ENCODE measurements at places on chromosomes 13 and 19.

DNA sequence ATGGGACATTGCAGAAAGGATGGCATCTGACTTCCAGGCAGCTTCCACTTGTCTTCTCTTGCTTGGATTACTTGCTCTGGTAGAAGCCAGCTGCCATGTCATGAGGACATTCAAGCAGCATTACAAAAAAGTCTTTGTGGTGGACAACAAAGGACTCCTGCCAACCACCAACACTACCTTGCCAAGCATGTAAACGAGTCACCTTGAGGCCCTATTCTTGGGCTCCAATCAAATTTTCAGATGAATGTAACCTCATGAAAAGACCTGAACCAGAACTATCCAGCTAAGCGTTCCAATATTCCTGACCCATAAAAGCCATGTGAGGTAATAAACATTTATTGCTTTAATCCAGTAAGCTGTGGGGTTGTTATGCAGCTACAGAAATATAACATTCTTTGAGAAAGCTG, 12.5 kb downstream of the PROSER1 start:
- H3K36me3 ChIP-seq: peaks cover 27% of the 10 kb centered on the region
- H3K4me1 ChIP-seq: peaks cover 7% of the 10 kb centered on the region
- no peak overlapping the region for H3K4me3 ChIP-seq
- DNase-seq: no peak
- H3K27me3 ChIP-seq: no peaks in the 10 kb centered on the region

- H3K27me3 ChIP-seq: no peaks in the 10 kb centered on the region
- H3K4me1 ChIP-seq: peaks cover 6% of the 10 kb centered on the region
- no peak overlapping the region for H3K27ac ChIP-seq
- DNase-seq: no peak
- H3K36me3 ChIP-seq: no peaks in the 10 kb centered on the region
Measured at GRCh38 chr13:46119883-46120614, 15.2 kb upstream of the CPB2 start.

- no peak for DNase-seq
- peaks cover 16% of the 10 kb centered on the region for H3K36me3 ChIP-seq
- H3K4me3 ChIP-seq: peak overlapping the region; percentile 75
- peak overlapping the region; percentile 84 for H3K27ac ChIP-seq
- peaks cover 58% of the 10 kb centered on the region for H3K4me1 ChIP-seq
- H3K27me3 ChIP-seq: no peaks in the 10 kb centered on the region
Measured at GRCh38 chr13:98173431-98174152, 3.5 kb downstream of the RNF113B start.

DNA sequence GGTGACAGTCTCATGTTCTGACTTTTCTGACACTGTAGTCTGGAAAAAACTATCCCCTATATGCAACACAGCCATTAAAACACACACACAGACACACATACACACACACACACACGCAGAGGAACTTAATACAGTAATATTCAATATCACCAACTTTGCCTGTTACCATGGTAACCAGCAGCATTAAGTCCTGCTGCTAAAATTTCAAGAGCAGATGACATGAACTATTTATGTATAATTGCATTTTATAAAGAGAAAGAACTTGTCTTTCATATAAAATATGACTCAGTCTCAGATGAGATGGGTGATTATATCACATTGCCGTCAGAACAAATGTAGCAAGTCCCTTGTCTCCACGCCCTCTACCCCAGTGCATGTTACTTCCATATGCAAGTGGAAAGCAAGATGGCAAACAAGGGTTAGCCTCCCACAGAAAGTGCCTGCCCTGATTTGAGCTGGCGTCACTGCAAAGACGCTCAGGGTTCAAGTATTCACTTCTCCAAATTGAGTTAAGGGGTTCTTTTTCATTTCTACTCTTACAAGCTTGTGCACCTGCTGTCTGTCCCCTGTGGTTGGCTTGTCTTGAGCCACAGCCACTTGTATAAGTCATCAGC, 576.8 kb downstream of the UQCRFS1 start:
- H3K4me1 ChIP-seq: no peaks in the 10 kb centered on the region
- H3K4me3 ChIP-seq: no peak overlapping the region
- H3K27me3 ChIP-seq: peaks cover 3% of the 10 kb centered on the region

DNA sequence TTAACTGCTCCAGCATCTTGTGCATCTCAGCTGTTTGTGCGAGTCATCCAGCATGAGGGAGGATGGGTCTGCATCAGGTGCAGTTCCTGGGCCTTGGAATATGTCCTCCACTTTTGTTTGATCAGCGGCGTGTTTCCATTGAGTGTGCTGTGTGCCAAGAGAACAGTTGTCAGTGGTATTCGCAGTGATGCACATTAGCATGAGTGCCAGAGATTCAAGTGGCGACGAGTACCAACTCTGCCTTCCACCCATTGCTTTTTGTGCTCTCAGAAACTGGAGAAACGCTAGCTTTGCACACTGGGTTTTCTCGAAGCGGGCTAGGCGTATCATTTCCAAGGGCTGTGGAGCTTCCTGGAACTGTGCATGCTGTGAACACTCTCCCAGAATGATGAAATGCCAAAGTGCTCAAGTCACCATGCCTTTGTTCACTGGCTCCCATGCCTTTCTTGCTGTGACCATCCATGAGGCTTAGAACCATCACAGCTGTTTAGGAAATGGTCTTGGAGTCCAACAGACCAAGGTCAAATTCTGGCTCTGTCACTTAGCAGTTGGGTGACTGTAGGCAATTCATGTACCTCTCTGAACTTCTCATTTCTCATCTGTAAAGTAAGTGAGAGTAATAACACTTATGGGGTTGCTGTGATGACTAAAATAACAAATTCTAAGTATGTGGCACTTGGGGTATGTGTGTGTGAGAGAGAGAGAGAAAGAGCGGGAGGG, 18.4 kb downstream of the LRCH1 start:
- peaks cover 5% of the 10 kb centered on the region for H3K36me3 ChIP-seq
- H3K4me3 ChIP-seq: no peak overlapping the region
- no peak for DNase-seq
- H3K27ac ChIP-seq: no peak overlapping the region

DNA sequence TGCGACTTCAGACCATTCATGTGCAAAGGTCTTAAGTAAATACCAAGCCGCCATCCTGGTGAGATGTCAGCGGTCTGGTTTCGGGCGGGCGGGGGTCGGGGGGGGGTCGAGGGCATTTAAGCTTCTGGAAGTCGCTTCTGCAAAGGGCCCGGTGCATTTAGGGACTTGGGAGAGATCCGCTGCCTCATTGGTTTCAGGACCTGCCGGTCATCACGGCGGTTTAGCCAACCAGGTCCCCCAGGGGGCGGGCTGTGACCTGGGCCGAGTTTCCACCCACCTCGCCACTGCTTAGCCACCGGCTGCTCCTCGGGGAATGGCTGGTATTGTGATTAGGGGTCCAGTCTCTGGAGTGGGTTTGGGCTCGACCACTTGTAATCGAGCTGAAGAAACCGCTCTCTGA, 7.8 kb downstream of the ANKLE1 start:
- no peak overlapping the region for H3K4me3 ChIP-seq
- no peak for DNase-seq
- no peaks in the 10 kb centered on the region for H3K27me3 ChIP-seq
- no peaks in the 10 kb centered on the region for H3K36me3 ChIP-seq

- DNase-seq: no peak
- H3K36me3 ChIP-seq: no peaks in the 10 kb centered on the region
- no peak overlapping the region for H3K4me3 ChIP-seq
- no peak overlapping the region for H3K27ac ChIP-seq
Measured at GRCh38 chr13:52744842-52745375, 5.3 kb upstream of the CNMD start.

DNA sequence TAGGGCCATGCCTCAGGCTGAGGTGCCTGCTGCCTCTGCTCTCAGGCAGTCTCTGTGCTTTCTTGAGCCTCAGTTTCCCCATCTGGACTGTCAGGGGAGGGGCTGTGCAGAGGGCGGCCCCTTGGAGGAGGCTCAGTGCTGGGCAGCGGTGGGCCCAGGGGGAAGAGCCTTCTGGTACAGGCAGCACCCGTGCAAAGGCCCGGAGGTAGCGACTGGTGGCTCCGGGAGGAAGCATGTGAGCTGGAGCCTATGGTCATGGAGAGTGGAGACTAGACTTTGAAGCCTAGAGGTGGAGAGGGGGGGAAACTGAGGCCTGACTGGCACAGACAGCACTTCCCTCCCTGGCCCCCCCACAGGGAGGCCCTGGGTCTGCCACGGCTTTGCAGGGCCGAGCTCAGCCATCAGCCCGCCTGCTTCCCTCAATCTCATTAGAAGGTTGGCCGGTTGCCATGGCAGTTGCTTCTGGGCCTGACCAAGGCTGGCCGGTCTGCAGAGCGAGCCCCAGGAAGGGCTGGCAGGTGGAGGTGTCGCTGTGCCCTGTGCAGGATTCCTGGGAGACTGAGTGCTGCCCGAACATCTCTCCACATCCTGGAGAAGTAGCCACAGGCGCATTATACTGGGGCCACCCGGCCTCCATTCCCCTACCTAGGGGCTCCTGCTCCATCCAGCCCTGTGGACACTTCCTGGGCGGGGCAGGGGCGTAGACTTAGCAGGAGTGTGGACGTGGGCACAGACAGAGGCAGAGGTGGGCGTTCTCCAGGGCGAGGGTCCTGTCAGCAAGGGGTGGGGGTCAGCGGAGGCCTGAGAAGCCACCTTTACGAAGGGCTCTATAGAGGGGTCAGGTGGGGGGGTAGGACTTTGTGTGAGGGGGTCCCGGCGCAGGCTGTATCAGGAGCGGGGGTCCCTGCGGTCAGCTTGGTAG, 53.2 kb downstream of the CRTC1 start:
- DNase-seq: no peak
- H3K4me3 ChIP-seq: no peak overlapping the region
- H3K36me3 ChIP-seq: no peaks in the 10 kb centered on the region
- no peak overlapping the region for H3K27ac ChIP-seq

DNA sequence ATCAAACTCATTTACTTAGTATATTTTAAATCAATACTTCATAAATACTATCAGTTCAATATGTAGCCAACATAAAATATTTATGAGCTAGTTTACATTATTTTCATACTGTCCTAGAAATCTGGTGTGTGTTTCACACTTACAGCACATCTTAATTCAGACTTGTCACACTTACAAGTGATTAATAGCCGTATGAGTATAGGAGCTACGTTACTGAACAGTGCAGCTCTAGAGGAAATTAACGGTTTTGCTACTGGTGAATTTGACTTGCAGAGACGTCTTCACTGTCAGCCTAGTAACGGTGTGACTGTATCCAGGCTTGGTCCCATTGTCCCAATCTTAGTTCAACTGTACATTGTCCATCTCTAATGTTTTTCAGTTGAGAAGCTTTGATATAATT, 33.7 kb upstream of the POSTN start:
- H3K36me3 ChIP-seq: no peaks in the 10 kb centered on the region
- no peak for DNase-seq
- H3K27me3 ChIP-seq: no peaks in the 10 kb centered on the region
- no peaks in the 10 kb centered on the region for H3K4me1 ChIP-seq
- H3K4me3 ChIP-seq: no peak overlapping the region

GRCh38 chr19:20151617-20152145, 15.3 kb upstream of the ZNF486 start:
- H3K36me3 ChIP-seq: no peaks in the 10 kb centered on the region
- no peaks in the 10 kb centered on the region for H3K4me1 ChIP-seq
- no peak for DNase-seq
- no peaks in the 10 kb centered on the region for H3K27me3 ChIP-seq
- no peak overlapping the region for H3K27ac ChIP-seq

DNA sequence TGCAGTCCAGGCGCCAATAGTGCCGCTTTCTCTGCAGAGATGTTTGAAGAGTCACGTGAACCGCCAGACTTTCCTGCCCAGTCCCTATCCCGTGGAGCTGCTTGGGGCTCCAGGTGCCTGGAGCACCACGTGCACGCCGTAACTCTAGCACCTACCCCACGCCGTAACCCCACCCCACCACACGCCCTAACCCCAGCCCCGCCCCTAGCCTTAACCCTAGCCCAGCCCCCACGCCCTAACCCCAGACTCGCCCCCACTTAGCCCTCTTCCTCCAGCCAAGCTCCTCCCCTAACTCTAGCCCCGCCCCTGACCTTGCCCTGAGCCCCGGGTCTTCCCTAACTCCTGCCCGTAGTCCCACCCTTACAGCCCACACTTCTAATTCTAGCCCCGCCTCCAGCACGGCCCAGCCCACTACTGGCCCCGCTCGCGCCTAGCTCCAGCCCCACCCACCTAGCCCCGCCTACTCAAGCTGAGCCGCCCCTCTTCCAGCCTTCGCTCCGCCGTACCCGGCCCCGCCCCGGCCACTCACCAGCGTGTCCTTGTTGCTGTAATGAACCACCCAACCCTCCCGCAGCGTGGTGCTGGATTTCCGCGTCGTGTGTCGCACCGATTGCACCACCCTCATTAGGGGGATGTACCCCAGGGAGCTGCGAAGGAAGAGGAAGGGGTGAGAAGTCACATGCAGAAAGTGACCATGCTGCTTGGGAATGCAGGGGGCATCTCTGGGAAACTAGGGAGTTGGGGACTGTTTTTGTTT, 19.5 kb downstream of the PRKD2 start:
- H3K4me3 ChIP-seq: peak overlapping the region; percentile 28
- peaks cover 4% of the 10 kb centered on the region for H3K4me1 ChIP-seq
- peak overlapping the region; percentile 42 for H3K27ac ChIP-seq
- peak; percentile 88 for DNase-seq

DNA sequence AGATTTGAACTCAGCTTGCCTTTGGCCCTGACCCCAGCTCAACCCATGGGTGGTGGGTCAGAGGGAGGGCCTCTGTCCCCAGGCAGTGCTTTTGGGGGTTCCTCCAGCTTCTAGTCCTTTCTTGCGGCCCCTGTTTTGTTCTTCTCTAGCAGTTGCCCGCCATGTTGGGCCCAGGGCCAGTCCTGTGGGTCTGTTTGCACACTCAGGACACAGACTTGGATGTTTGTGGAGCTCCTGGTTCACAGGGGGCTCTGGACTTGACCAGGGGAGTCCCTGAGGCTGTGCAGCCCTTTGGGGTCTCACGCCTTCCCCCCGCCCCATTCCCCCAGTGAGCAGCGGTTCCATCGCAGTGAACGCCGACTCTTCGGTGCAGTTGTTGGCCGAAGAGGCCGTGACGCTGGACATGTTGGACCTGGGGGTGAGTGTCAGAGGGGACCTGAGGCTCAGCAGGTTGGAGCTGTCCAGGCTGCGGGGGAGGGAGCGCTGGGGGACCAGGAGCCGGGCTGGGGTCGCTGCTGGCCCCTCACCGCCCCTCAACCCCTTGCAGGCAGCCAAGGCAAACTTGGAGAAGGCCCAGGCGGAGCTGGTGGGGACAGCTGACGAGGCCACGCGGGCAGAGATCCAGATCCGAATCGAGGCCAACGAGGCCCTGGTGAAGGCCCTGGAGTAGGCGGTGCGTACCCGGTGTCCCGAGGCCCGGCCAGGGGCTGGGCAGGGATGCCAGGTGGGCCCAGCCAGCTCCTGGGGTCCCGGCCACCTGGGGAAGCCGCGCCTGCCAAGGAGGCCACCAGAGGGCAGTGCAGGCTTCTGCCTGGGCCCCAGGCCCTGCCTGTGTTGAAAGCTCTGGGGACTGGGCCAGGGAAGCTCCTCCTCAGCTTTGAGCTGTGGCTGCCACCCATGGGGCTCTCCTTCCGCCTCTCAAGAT, 2.5 kb downstream of the ATP5F1D start:
- H3K27me3 ChIP-seq: no peaks in the 10 kb centered on the region
- H3K4me3 ChIP-seq: peak overlapping the region; percentile 87
- H3K36me3 ChIP-seq: no peaks in the 10 kb centered on the region
- peaks cover 5% of the 10 kb centered on the region for H3K4me1 ChIP-seq
- H3K27ac ChIP-seq: peak overlapping the region; percentile 87

All from type B pancreatic cell (in vitro differentiated cells).